ENCODE measurements at places on chromosomes 3 and 15. TPM values are rescaled to one million over a fixed set of nuclear protein-coding genes. Genes with fewer than 3 reads are reported as not detected.

DNA sequence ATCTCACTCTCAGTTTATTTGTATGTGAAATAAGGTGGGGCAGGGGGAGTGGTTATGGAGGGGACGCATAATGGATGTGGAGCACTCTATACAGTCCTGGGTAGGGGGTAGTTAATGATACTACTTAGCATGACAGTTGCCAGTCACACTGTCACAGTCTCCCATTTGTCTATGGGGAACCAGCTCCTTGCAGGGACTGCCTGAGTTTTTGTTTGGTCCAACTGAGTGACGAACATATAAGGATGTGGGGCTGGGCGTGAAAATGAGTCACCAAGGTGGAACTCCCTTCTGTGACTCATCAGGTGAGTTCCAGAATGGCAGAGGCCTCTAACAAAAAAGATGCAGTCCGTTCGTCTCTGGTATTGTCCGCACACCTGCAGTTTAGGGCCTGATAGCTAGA lies 235.3 kb upstream of the ST8SIA2 start:
- DNase-seq = peak; percentile 74

- DNase-seq = no peak
These were observed 572 bp downstream of the DNAJB11 start for GRCh38 chr3:186570941-186571643.

DNA sequence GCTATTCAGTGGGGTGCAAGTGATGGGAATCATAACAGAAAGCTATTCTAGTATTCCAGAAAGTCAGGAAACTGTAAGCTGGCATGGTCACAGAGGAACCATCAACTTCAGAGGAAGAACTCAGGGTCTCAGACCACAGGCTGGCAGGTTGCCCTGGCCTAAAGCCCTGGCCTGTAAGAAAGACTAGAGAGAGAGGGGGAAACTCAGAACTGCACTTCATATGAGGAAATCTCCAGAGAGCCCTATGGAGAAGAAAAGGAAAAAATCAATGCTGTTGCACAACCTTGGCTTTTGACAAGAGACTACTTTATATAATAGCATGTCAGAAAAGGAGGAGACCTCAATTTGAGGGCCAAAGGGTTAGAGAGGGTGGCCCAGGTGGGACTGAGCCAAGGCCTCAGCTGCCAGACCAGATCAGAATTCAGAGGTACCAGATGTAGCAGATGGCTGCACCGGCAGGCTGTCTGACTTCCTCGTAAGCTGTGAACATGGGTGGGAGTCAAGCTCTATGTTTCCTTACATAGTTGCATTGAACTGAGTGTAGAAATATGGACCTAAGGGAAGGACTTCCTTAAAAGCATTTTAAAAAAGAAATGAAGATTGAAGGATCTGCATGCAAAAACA lies 333.8 kb downstream of the PDCD6IP start:
- no peak for DNase-seq

DNA sequence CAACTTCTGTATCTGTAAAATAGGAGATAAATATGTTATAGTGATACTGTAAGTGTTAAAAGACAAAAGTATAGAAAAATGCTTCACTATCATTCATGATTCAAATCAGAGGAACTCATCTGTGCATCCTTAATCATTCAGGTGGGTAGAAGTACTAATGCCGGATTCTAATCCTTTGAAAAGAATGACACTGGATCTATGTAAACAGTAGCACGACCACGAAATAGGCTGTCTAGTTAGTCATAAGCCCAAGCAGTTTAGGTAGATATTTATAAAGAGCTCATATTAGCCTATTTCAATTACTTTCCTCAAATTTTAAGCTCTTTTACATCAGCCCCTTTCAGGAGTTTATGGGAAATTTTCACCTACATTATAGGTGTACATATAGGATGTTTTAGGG lies 437.9 kb downstream of the SOX2 start:
- no peak for DNase-seq

DNA sequence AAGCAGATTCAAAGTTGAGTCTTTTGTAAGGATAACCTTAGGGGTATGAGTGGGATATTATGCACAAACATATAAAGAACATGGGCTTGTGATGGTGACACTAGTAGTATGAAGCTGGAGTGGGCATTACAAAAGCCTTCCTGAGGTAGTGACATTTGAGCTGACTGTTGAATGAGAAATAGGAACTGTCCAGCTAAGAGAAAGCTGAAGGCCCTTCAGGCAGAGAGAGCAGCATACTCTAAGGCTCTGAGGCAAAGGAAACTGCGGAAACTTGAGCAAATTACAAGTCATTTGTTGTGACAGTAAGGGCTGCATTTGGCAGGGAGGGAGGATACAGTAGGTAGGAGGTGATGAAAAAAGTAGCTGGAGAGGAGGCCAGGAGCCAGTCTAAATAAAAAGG lies 190.7 kb upstream of the CD96 start:
- no peak for DNase-seq

GRCh38 chr3:133820889-133821675 lies 15.5 kb downstream of the SRPRB start:
- DNase-seq = no peak

GRCh38 chr15:70172566-70173225 lies 75.0 kb upstream of the TLE3 start:
- no peak for DNase-seq

- peak; percentile 10 for DNase-seq
These were observed 359.5 kb upstream of the CBLB start for GRCh38 chr3:106228271-106228670.

DNA sequence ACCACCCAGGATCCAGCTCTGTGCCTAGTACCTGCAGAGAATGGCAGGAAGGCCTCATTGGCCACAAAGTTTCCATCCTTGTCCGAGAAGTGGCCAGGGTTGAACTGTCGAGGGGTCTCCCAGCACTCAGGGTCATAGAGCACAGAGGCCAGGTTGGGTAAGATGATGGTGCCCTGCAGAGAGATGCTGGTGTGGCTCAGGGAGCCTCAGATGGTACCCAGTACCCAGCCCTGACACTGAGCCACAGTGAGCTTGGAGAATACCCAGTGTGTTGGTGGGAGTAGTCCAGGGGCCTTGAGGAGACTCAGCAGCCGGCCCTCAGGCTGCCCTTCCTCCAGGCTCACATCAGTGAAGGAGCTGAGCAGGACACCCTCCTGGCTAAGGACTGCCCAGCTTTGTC lies 11.5 kb upstream of the PARL start:
- DNase-seq = no peak

DNA sequence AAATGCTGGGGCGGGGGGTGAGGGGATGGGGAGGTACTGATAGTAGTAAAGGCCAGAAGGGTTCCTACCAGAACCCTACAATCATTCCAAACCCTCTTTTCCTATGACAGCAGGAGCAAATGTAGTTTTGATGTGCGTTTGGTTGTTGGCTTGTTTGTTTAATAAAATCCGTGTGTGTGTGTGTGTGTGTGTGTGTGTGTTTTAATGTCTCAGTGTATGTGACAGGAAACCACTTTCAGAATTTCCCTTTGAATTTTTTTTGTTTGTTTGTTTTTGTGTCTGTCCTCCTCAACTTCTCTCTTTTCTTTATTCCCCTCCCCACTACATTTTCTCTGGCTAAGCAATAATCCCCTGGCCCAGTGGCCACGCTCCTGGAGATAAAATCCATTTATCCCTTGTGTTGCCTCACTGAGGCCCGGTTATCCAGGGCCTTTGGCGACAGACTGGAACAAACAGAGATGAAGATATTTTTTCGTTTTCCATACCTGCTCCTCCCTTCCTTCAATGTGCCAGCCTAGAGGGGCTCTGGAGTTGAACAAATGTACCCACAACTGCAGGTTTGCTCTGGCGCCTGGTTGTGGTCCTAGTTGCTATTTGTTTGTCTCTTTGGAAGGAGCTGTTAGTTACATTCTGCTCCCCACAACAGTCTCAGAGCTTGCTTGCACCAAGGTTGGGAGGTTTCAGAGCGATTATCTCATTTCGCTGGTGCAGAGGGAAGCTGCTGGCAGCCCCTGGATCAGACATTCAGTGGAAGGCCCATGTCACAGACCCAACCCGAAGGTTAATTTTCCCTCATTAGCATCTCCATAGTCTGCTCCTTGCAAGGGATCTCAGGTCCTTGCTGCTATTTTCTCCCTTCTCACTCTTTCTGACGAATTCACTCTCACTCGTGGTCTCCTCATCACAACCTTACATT lies 17.9 kb downstream of the NR2F2 start:
- no peak for DNase-seq

DNA sequence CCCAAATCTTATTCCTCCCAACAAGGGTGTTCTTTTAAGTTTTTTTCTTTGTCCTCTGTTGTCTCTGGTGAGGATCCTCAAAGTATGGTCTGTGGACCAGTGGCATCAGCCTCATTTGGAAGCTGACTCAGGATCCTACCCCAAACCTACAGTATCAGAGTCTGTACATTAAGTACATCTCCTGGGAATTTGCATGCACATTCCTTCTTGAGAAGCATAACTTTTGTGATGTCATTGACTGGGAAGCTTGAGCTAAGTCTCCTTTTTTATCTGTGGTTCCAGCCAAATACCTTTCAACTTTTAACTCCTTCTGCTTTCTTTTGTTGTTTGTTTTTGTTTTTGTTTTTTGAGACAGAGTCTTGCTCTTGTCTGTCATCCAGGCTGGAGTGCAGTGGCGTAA lies 40.5 kb downstream of the ARMC8 start:
- no peak for DNase-seq

- no peak for DNase-seq
These were observed 36.1 kb downstream of the IGF1R start for GRCh38 chr15:98684436-98684835.

DNA sequence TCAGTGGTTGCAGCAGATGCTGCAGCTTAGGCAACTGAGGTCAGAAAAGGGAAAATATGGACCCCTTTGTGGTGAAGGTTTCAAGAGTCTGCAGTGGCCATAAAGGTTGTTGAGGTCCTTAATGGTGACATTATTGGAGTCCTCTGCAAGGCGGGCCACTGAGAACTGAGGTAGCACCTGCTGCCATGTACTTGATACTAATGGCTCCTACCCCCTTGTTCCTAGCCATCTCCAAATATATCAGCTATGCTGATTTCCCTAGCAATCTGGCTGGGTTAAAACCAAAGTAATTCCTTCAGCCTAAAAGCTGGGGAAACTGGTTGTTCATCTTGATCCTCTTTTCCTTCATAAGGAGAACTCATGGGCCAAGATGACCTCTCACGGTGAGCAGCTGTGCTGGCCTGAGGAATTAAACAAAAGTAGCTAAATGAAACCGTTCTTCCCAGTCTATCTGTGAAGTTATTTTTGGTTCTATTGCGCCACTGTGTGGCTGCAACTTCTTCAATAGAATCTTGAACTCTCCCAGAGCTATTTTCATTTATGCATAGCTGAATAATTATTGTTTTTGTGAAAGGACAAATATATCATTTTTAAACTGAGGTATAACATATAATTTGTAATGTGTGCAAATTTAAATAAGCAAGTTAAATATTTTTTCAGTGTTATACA lies 76.1 kb upstream of the PLSCR4 start:
- DNase-seq = no peak

- DNase-seq = no peak
These were observed 22.1 kb downstream of the GOLGA6A start for GRCh38 chr15:74060251-74060650.

GRCh38 chr3:129529436-129530210 lies 1.2 kb downstream of the RHO start:
- DNase-seq = no peak

- DNase-seq = no peak
These were observed 74.1 kb upstream of the CHRM5 start for GRCh38 chr15:33894193-33894592.

GRCh38 chr3:188889054-188889491 lies 282.7 kb upstream of the TPRG1 start:
- no peak for DNase-seq

- no peak for DNase-seq
These were observed 10.8 kb downstream of the CACNA2D3 start for GRCh38 chr3:54133196-54133595.

- no peak for DNase-seq
These were observed 117.4 kb upstream of the LPP start for GRCh38 chr3:188036375-188037194.

DNA sequence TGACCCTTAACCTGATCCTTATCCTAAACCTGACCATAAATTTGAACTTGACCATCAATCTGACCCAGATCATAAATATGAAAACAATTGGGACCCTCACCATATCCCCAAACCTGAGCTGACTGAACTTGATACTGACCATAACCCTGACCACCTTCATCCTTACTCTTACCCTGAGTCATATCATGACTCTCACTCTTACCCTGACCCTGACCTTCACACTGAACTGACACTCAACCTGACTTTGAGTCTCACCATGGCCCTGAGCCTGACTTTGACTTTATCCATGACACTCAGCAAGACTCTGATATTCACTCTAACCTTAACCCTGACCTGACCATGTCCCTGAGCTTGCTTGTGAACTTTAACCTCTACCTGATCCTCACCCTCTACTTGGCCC lies 34.3 kb upstream of the SLC25A26 start:
- DNase-seq = no peak

DNA sequence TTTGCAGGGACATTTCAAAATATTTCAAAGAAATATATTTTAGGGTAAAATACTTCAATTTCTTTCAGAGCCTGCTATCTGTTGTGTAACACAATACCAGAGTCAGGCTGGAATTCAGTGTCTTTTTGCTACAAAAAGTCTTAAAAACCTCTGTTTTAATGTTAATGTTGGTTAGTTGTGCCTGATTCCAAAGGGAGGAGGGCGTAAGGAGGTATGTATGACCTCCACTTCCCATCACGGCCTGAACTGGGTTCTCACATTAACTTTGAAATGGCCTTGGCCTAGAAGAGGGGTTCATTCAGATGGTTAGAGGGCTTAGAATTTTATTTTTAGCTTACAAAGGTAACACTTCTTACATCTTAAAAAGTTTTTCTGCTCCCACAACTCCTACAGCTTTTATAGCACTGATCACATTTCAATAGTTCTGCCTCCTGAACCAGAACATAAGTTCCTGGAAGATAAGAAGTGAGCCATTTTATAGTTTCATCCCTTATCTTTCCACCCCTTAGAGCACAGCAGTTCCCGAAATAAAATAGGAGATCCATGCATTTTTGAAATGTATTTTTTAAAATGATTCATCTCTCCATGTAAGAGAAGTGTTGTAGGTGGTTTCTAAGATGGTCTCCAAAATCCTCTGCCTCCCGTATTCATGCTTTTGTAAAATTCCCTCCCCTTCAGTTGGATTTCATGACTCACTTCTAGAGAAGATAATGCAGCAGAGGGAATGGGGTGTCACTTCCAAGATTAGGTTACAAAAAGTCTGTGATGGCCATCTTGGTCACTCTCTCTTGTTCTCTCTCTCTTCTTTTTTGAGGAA lies 543.1 kb upstream of the NECTIN3 start:
- DNase-seq = no peak

GRCh38 chr3:12289524-12289923 lies 654 bp downstream of the PPARG start:
- no peak for DNase-seq

Gene GASK1A
- total RNA-seq = not detected

Gene PARP14
- 51.6 TPM for total RNA-seq

Gene EPHB1
- total RNA-seq = 1.3 TPM

Gene HACD2
- total RNA-seq = 27.0 TPM

Gene PP2D1
- total RNA-seq = not detected

Gene DUOX1
- total RNA-seq = 0.74 TPM

Gene CSTA
- not detected for total RNA-seq

Gene TLR9
- 0.90 TPM for total RNA-seq

Gene CHRM5
- not detected for total RNA-seq

Gene SCN5A
- total RNA-seq = 0.12 TPM
